ENCODE measurements at places on chromosomes 16 and 17.

DNA sequence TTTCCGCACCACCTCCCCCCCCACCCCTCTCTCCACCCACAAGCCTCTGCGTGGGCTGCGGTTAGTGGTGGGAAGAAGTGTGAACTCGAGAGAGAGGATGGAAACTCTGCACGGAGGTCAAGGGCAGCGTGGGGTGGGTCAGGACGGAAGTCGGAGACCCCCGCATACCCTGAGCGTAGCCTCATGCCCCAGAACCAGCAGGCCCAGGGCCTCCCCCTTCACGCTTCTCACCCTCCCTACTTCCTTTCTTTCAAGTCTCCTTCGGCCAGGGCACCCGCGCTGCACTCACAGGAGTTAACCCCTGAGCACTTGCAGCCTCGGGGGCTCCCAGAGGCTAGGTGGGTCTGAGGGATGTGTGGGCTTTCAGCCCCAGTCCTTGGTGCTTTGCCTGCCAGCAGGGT lies 9.2 kb downstream of the TBKBP1 start:
- DNase-seq: no peak

GRCh38 chr17:69047368-69048263 lies 13.1 kb downstream of the ABCA9 start:
- DNase-seq: no peak

DNA sequence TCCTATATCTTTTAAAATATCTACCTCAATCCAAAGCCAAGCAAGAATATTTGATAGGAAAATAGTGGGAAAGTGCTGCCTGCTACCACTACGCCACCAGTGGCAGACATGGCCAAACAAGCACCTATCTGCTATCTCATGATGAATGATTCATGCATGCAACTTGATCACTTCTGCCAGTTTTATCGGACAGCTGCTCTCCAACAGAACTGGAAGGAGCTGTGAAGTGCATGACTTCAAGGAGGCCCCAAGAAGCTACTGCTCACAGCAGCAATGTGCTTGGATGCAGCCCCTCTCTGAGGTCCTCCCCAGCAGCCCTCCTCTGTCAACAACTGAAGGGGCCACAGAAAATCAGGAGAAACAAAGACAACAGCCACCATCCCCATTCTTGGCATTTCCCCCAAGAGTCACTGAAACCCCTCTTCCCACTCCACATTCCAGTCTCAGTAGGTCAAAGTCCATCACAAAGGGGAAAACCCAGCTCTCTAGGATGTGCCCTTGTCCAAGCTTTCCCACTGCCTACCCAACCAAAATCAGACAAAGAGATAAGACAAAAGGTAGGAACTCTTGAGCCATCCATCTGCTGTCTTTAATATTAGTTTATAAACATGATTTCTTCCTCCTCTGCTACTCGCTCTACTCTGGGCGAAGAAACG lies 215.3 kb downstream of the C16orf78 start:
- DNase-seq: peak; percentile 58

GRCh38 chr17:9772658-9773057 lies 18.7 kb downstream of the DHRS7C start:
- DNase-seq: no peak

GRCh38 chr17:61984821-61985220 lies 57.0 kb upstream of the INTS2 start:
- DNase-seq: no peak
